Amniotic stem cell (primary cell): ENCODE measurements at places on chromosomes 7 and 10.

GRCh38 chr7:2099048-2099957, 133.4 kb downstream of the MAD1L1 start:
- no peak for DNase-seq

DNA sequence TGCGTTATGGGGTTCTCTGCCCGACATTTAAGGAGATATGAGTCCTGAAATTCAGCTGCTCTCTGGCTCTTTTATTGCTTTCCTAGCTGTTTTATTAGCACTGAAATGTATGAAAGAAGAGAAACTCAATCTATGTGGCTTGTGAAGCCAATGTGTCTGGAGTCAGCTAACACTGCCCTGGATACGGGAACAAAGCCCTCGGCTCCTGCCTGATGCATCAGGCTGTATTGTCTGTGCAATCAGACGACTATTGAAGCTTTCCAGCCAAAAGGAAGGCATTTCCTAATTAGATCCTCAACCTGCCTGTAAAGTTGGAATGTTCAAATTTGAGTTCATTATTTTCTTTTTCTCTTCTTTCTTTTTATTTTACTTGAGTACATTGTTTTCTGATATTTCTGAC, 22.0 kb upstream of the TM9SF3 start:
- DNase-seq = no peak

- DNase-seq = no peak
These were observed 5.7 kb upstream of the CXCL12 start for GRCh38 chr10:44390585-44391072.

- no peak for DNase-seq
These were observed 45.6 kb upstream of the SGCE start for GRCh38 chr7:94701555-94701973.

DNA sequence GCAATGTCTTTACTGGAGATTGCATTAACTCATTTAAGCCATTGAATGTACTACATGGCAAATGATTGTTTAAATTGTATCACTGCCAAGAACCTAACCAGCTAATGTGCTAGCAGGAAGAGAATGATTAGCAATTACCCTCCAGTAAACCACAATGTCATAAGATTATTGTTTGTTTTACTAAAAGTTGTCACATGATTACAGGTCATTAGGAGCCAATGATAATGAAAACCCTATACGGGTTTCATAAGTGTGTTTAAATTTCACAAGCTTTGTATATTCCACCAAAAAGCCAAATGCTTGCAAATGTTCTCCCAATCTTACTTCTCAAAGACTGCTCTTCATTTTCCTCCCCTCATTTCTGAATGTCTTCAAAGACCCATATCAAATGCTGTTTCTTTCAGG, 76.5 kb upstream of the PPP1R3C start:
- DNase-seq = no peak

GRCh38 chr7:2203766-2204300, 28.9 kb downstream of the MAD1L1 start:
- DNase-seq = no peak

DNA sequence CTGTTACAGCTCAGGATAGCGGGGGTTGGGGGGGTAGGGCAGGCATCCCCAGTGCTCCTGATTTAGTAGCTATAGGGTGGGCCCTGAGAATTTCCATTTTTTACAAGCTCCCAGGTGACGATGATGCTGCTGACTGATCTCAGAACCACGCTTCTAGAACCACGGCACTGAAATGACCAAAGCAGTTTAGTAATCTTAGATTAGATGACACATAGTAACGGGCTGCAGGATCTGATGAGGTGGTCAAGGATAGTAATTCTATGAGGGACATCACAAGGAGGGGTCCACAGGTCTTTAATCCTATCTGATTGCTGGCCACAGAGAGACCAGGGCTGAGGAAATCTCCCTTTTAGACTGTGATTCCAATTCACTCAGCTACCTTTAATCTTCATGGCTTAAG, 167.2 kb downstream of the JAZF1 start:
- DNase-seq = no peak

GRCh38 chr10:44333511-44333910, 51.4 kb downstream of the CXCL12 start:
- no peak for DNase-seq

- no peak for DNase-seq
These were observed 339.4 kb upstream of the ZMIZ1 start for GRCh38 chr10:78729366-78729765.

DNA sequence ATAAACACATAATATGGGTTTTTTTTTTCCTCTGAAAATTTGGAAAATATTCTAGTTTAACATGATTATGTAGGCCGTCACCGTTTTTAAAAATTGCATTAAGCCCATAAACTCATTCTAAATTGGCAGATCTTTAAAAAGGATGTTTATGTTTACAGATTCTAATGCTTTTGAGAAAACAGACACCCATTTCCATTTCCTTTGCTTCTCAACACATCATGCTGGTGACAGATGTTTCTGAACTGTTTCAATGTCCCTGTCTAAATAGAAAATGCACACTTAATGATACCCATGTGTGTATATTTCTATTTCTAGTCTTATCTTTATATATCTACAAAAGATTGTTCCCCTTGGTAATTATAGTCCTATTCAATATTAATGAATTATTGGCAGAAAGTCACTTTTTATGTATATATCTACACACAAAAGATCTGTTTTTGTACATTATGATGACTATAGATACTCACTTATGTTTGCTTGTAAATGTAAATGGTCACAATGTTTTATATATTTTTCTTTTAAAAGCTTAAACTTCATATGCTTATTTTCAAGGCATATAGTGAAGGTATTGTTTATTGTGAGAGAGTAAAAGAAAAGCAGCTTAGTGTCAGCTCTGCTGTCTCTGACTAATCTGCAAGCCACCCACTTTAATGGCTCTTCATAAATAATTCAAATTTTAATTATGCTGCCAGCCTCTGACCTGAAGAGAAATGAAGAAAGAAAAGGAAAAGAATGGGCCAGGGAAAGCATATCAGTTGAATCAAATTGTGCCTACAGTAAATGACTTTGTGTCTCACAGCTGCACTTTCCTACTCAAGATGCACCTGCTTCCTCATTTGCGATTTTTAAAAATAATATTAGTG, 179.4 kb downstream of the CACNA2D1 start:
- no peak for DNase-seq

- DNase-seq = no peak
These were observed 62.7 kb upstream of the DDC start for GRCh38 chr7:50627824-50628361.

- no peak for DNase-seq
These were observed 68.8 kb upstream of the GSDME start for GRCh38 chr7:24825931-24826661.

DNA sequence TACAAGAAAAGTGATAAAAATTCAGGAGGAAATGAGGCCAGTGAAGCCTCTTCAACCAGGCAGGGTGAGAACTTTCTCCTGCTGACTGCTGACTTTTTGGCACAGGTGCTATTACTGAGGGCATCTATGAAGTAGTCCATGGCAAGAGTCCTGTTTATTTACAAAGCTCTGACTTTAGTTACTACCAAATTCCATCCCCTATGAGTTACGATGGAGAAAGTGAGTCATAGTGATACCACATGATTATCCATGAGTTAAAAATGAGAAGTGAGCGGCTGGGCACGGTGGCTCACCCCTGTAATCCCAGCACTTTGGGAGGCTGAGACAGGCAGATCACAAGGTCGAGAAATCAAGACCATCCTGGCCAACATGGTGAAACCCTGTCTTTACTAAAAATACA, 19.9 kb downstream of the CCDC3 start:
- no peak for DNase-seq

DNA sequence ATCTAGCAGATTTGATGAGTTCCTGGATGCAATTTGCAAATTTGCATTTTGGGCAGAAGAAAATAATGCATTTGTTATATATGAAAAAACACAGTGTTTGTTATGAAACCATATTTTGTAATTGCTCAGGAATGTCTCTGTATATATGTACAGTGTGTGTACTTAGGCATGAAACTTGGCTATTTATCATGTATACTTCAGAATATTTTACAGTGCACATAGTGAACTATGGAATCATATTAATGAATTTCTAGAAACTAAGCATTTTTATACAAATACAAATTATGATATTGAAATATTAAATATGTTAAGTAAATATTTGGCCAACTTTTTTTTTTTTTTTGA, 107.5 kb downstream of the TWIST1 start:
- no peak for DNase-seq

DNA sequence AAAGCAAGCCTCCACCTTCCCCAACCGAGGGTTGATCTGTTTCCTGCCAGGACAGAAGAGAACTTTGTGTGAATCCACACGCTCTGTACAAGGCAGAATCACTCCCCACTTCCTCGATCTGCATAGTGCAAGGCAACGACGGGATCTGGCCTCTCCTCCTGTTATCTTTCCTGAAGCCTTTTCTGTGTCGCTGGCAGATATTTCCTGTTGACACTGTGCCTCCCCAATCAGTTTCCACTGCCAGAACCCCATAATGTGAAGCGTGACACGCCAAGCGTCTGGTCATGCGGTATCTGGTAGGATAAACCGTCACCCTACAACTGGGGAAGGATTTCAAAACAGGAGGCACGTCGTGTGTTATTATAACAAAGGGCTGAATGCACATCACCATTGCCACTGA, 57.2 kb downstream of the FAM171A1 start:
- no peak for DNase-seq

DNA sequence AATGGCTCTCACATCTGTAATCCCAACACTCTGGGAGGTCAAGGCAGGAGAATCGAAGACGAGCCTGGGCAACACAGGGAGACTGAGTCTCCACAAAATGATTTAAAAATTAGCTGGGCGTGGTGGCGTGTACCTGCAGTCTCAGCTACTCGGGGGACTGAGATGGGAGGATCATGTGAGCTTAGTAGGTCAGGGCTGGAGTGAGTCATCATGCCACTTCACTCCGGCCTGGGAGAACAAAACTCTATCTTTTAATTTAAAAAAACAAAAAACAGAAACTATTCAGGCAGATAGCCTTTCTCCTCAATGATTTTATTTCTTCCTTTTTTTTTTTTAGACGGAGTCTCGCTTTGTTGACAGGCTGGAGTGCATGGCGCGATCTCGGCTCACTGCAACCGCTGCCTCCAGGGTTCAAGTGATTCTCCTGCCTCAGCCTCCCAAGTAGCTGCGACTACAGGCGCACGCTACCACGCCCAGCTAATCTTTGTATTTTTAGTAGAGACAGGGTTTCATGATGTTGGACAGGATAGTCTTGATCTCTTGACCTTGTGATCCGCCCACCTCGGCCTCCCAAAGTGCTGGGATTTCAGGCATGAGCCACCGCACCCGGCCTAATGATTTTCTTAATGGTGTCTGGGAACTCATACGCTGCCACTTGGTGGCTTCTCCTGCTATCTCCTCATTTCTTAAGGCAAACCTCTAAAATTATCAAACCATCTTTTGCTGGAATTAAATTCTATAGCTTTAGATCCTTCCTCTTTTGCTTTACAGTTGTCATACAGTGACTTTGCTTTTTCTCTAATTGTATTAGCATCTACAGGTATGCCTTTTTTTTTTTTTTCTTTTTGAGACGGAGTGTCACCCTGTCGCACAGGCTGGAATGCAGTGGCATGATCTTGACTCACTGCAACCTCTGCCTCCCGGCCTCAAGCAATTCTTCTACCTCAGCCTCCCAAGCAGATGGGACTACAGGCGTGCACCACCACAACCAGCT, 22.9 kb downstream of the SRPK2 start:
- no peak for DNase-seq

- DNase-seq = no peak
These were observed 11.7 kb upstream of the LFNG start for GRCh38 chr7:2507917-2508306.

- DNase-seq = no peak
These were observed 25.2 kb downstream of the RELN start for GRCh38 chr7:103964269-103964668.

GRCh38 chr10:127159648-127160245, 36.6 kb downstream of the INSYN2A start:
- no peak for DNase-seq

- DNase-seq = no peak
These were observed 896.1 kb downstream of the CCSER2 start for GRCh38 chr10:85224366-85224940.

GRCh38 chr10:118979661-118980060, 49.9 kb upstream of the NANOS1 start:
- no peak for DNase-seq

- peak; percentile 76 for DNase-seq
These were observed 160.9 kb downstream of the REEP3 start for GRCh38 chr10:63681993-63682697.

DNA sequence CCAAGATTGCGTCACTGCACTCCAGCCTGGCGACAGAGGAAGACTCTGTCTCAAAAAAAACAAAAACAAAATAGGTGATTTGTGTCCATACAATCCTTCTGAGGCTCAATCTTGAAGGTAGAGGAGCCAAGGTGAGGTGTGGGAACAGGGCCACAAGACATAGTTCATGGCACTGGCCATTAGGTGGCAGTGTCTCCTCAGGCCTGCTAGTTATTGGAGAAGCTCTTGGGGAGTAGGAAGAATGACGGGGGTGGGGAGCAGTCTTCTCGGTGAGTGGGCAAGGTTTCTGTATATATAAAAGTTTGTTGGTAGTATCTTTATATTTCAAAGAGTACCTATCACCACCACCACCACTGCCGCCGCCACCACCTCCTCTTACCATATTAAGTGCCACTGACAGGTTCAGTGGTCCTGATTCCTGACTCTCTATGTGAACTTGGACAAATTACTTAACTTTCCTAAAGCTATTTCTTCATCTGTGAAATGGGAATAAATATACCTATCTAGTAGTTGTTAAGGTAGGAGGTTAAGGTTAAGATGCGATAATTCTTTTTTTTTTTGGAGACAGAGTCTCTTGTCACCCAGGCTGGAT, 24.0 kb downstream of the CCSER2 start:
- no peak for DNase-seq

DNA sequence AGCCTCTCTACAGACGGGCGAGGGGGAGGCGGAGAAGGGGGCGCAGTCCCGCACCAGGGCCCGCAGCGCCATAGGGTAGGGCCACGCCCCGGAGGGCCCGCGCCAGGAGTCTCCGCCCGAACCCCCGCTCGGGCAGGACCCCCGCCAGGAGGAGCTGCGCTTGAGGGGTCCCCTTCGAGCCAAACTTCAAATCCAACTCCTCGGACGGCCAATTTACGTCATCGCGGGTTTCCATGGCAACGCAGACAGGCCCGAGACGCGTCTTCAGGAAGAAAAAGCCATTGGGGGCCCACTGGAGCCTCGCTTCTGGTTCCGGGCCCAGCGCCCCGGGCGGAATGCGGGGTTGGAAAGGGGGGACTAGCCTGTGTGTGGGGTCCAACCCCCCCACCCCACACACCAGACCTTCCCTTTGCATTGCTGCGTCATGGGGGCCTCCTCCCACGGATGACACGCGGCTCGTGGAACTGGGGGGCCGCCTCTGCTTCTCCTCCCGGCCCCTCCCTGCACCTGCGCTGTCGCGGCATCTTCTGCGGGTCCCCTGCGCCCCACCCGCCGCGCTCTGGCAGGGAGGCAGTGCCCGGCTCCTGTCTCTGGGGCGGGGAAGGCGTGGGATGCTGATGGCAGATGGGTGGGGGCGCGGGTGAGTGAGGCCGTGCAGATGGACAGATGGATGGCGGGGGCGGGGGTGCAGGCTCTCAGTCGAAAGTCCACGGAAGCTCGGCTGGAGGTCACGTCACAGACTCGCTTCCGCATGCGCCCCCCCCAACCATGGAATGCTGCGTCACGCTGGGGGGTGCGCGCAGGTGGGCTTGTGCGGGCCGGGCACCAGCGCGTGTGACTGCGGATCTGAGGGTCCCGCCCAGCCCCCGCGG, 1.2 kb downstream of the CALY start:
- DNase-seq = no peak

GRCh38 chr10:88961266-88961665, 8.7 kb upstream of the ACTA2 start:
- no peak for DNase-seq
